ENCODE measurements at places on chromosomes 3 and 15.

GRCh38 chr3:154522036-154522602 lies 92.1 kb upstream of the GPR149 start:
- no peak for DNase-seq

- DNase-seq, result no peak
Measured at GRCh38 chr15:43100971-43101370, 4.9 kb downstream of the UBR1 start.

- DNase-seq, result no peak
Measured at GRCh38 chr3:140319739-140320138, 358.1 kb upstream of the TRIM42 start.

GRCh38 chr3:129521611-129522010 lies 6.8 kb upstream of the RHO start:
- DNase-seq, result no peak

- DNase-seq, result no peak
Measured at GRCh38 chr15:57505949-57506391, 85.7 kb upstream of the MYZAP start.

- DNase-seq, result no peak
Measured at GRCh38 chr15:79601405-79602086, 169.4 kb downstream of the MINAR1 start.

GRCh38 chr3:177804032-177804431 lies 606.8 kb upstream of the TBL1XR1 start:
- no peak for DNase-seq

DNA sequence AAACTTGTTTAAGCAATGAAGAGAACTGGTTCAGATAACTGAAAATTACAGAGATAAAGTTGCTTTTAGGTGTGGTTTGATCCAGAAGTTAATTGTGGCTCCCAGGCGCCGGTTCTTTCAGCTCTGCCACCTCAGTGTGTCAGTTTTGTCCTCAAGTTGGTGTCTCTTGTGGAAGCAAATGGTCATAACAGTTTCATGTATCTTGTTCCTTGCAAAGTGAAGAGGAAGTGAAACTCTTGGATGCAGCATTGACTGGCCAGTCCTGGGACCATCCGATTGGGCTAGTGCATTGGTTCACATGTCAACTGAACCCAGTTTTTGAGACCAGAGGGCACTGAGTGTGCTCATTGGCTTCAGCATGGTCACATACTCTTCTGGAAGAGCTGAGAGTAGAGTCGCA lies 181.4 kb upstream of the GRM7 start:
- peak; percentile 23 for DNase-seq

- DNase-seq, result no peak
Measured at GRCh38 chr15:91142106-91142744, 42.2 kb downstream of the SV2B start.

DNA sequence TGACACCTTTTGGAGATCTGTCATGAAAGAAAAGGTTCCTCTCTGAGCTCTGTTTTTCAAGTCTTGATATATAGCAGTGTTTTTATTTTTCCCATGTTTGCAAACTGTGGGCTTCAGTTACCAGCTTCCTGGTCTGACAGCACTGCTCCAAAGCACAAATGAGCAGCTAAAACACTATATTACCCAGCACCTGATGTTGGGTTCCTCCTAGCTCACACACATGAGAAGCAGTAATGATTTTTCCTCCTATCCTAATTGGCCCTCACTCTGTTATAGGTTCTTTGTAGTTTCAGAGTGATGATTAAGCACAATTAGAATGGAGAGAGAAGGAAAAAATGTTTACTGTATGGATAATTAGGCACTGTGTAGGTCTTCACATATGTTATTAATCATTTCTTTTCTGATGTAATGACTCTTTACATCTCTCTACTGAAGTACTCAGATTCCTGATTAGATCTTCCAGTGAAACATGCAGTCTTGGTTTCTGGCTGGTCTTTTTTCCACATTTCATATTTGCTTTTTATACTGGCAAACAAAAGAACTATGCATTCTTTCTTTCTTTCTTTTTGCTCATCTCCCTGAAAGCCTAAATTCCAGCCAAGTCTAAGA lies 939.7 kb downstream of the NSUN3 start:
- no peak for DNase-seq

DNA sequence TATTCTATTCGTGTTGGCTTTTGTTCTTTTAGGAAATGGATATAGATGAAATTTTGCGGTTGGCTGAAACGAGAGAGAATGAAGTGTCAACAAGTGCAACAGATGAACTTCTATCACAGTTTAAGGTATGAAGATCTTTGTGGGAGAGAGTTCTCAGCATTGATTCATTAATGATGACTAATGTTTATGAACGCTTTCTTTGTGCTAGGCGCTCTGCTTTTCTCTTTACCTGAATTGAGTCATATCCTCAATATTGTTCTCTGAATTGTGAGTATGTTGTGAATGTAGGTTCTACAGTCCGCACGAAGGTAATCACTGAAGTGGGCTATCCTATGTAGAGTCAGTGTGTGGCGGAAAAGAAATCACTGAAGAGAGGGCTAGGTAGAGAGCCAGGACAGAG lies 81.2 kb downstream of the CHD2 start:
- no peak for DNase-seq

GRCh38 chr15:82900511-82901060 lies 51.9 kb downstream of the HOMER2 start:
- no peak for DNase-seq

GRCh38 chr3:99858469-99858868 lies 40.8 kb downstream of the CMSS1 start:
- no peak for DNase-seq

- DNase-seq, result no peak
Measured at GRCh38 chr3:78728406-78729145, 1039.2 kb downstream of the ROBO1 start.

DNA sequence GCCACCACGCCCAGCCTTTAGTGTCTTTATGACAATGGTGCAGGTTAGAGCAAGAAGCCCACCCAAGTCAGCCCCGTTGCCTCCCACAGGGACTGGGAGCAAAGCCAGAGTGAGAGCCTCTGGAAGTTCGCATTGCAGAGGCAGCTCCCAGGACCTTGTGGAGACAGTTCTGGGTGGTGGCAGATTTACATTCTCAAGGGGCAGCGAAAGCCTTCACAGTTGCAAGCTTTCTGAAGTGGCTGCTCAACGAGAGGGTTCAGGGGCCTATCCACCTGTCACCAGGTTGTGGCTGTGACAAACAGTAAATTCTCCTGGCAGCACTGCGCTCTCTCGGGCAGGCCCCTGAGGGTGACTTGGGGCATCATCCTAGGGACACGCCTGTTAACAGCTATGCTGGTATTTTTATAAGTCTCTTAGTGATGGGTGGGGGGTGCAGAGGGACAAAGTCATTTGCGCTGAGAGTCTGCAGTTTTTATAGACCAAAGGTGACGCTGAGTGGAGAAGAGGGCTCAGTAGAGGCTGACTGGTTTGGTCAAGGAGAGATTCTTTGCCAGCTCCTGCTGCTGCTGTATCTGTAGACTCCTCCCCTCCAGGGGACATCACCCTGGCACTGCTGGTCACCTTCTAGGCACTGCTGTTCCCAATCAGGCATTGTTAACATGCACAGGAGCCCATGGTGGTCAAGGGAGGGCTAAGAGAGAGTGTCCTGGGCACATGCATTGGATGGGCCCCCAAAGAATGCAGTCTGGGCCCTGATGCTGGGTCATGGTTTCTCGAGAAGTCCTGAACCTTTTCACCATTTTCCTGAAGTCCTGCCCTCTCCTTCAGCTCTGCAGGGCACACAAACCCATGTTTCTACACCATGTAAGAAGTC lies 57.5 kb upstream of the KLF13 start:
- DNase-seq, result no peak

GRCh38 chr3:58419780-58420507 lies 13.7 kb downstream of the PDHB start:
- peak; percentile 61 for DNase-seq

DNA sequence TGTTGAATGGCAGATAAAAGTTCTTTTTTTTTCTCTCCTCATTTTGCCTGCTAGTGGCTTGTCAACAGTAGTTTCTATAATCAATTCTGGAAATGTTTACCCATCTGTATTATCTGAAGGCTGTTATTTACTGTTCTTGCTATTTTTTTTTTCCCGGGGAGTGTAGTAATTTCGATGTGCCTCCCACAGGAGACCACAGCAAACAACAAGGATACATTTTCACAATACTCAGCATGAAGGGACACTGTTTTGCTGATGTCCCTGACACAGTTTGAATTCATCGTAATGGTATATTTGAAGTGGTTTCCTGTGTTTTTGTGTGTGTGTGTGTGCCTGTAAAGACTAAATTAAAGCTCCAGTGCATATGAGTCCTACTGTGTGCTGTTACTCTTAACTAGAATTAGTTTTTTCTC lies 92.1 kb upstream of the ICE2 start:
- no peak for DNase-seq

DNA sequence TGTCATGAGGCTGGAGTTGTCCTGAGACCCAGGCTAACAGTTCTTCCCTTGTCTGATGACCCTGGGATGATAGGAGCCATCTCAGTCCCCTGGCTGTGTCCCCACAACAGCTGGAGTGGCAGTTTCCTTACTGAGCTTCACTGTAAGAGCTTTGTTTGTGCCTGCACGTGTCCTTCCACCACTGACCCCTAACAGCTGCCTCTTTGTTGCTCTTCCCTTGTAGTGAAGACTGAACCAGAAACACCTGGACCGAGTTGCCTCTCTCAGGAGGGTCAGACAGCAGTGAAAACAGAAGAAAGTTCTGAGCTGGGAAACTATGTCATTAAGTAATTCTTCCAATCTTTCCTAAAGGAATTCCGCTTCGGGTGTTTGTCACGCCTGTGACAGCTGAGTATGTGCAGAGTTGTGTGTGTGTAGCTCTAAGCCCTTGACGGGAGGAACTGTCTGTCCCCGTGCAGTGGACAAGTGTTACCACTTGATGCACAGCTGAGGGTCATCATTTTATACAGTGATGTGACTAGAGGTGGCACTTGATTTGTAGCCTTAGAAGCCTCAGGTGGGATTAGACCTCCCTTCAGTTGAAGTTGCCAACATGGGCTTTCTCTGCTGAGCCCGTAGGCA lies 25.0 kb downstream of the MAP6D1 start:
- no peak for DNase-seq

DNA sequence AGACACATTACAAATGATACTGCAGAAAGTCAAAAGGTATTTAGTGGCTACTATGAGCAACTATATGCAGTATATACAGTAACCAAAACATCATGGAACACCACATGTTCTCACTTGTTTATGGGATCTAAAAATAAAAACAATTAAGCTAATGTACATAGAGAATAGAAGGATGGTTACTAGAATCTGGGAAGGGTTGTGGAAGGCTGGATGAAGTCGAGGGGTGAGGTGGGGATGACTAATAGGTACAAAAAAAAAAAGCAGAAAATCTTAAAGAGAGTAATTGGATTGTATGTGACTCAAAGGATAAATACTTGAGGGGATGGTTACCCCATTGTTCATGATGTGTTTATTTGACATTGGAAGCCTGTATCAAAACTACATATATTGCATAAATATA lies 848.8 kb upstream of the GBE1 start:
- no peak for DNase-seq

- no peak for DNase-seq
Measured at GRCh38 chr3:134680796-134681521, 30.1 kb upstream of the KY start.

- DNase-seq, result no peak
Measured at GRCh38 chr15:34591306-34591705, 7.9 kb upstream of the GOLGA8B start.

DNA sequence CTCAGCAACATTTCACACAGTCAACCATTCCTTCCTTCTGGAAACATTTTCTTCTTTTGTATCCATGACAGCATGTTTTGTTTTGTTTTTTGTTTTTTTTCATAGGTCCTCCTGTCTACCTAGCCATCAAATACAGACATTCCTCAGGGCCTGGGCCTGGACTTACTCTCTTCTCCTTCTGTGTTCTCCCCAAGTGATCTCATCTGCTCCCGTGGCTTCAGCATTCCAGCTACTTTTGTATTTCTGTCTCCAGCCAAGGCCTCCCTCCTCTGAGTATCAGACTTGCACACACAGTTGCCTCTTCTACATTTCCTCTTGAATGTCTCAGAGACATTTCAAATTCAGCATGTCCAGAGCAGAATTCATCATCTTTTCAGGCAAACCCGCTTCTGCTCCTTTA lies 82.4 kb downstream of the HCN4 start:
- no peak for DNase-seq

- DNase-seq, result no peak
Measured at GRCh38 chr3:123656691-123657090, 71.8 kb upstream of the HACD2 start.

- DNase-seq, result no peak
Measured at GRCh38 chr15:44028349-44028748, 166.7 kb downstream of the FRMD5 start.

- peak; percentile 36 for DNase-seq
Measured at GRCh38 chr15:63544258-63545026, 40.0 kb downstream of the USP3 start.

GRCh38 chr3:139157161-139157932 lies 112.7 kb upstream of the PRR23C start:
- DNase-seq, result no peak

- no peak for DNase-seq
Measured at GRCh38 chr3:148723631-148724030, 25.9 kb downstream of the AGTR1 start.

GRCh38 chr3:181709537-181710279 lies 2.0 kb upstream of the SOX2 start:
- peak; percentile 59 for DNase-seq

DNA sequence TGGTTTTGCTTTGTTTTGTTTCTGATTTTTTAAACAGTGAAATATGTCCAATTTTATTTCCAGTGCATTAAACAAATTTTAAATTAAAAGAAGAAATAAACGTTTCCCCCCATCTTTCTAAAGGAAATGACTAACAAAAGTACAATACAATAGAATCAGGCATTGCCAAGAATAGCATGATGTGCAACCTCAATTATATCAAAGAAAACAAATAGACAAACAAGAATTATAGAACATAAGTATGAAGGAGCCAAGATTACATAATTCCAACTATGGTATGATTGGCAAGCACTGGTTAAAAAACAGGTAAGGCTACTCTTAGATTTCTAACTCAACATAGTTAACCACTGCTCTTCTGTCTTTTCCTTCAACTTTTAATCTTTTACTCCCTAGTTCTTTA lies 26.4 kb downstream of the TIGIT start:
- no peak for DNase-seq

- DNase-seq, result no peak
Measured at GRCh38 chr3:160893207-160893606, 137.2 kb downstream of the PPM1L start.

DNA sequence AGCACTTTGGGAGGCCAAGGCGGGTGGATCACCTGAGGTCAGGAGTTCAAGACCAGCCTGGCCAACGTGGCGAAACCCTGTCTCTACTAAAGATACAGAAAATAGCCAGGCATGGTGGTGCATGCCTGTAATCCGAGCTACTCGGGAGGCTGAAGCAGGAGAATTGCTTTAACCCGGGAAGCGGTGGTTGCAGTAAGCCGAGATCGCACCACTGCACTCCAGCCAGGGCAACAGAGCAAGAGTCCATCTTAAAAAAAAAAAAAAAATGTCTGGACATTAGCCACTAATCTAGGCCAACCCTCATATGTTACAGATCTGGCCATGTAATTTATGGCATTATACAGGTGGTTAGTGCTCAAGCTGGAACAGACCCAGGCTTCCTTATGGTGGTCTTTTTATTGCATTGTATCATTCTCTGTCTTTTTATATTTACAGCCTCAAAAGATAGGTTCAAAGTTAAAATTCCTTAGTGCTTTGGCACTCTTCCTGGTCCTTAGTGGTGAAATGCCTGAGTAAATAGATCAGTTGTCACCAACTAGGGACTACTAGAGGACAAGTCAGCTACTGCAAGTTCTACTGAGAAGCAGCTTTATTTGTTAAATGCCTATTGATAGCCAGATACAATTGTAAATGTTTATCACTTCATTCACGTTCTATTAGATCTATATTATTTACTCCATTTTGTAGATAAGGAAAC lies 16.0 kb downstream of the STARD9 start:
- DNase-seq, result no peak

All from GM06990 (cell line).